NCI-H526 treated with DMSO at 0.1 percent for 48 hours (cell line): ENCODE measurements at places on chromosomes 7 and 10.

DNA sequence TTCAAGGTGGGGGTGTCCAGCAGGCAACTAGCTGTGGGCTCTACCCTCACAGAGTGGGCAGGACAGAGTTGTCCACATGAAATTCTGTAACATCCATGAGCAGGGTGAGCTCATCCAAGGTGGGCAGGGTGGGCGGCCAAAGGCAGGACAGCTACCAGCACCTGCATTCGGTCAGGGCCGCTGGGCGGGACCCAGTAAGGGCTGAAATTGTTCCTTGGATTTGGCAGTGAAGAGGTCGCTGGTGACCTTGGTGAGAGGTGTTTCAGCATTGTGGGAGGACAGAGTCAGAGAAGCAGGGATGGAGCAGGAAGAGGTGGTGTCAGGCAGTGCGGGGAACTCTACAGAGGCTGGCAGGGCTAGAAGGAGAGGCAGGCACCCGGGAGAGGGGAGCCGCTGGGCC, 23.9 kb downstream of the ADCYAP1R1 start:
- no peak for DNase-seq

DNA sequence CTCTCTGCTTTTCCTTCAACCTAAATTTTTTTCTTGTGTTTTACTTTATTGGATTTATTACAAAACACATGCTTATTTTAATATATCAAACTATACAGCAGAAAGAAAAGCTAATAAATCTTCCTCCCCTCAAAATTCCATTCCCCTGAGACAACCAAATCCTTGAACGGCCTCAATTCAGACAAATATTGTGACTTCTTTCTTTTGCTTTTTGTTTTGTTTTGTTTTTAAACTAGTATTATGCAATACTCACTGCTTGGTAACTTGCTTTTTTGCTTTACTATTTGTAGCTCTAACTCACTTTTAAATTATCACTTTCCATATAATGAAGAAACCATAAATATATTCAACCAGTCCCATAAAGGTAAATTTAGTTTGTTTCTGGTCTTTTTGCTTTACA, 59.4 kb upstream of the CDK1 start:
- no peak for DNase-seq

GRCh38 chr7:105011831-105012502, 2.0 kb upstream of the KMT2E start:
- no peak for DNase-seq

GRCh38 chr10:86775056-86775869, 18.8 kb downstream of the BMPR1A start:
- no peak for DNase-seq

DNA sequence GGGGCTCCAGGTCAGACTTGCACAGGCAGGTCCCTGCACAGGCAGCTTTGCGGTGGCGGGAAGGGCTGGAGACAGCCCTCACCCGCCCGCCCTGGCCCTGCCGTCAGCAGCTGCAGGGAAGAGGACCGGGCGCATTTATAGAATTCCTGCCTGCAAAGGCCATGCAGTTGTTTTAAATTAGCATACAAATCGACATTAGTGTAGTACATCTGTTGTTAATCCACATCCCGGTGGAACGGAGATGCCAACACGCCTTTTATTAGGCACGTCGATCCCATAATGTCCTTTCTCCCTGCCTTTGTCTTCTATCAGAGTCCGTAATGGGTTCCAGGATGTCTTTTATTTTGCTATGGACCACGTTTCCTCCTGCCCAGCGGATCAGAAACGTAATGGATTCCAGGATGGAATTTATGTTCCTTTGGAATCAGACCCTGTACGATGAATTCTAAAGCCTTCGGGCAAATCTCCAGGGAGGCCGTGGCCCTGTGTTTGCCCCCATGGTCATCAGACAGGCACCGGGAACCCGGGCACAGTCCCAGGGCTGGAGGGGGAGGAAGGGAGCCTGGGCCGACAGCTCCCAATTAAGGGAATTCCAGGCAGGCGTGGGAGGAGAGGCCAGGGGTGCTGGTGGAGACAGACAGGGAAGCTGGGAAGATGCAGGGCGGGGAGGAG, 123.9 kb downstream of the COL26A1 start:
- no peak for DNase-seq

GRCh38 chr7:36363515-36363914, 26.1 kb upstream of the ANLN start:
- no peak for DNase-seq

- DNase-seq, result no peak
These were observed 82.7 kb upstream of the KMT2E start for GRCh38 chr7:104931181-104931781.

GRCh38 chr10:114767986-114768821, 53.4 kb upstream of the FHIP2A start:
- DNase-seq, result no peak

DNA sequence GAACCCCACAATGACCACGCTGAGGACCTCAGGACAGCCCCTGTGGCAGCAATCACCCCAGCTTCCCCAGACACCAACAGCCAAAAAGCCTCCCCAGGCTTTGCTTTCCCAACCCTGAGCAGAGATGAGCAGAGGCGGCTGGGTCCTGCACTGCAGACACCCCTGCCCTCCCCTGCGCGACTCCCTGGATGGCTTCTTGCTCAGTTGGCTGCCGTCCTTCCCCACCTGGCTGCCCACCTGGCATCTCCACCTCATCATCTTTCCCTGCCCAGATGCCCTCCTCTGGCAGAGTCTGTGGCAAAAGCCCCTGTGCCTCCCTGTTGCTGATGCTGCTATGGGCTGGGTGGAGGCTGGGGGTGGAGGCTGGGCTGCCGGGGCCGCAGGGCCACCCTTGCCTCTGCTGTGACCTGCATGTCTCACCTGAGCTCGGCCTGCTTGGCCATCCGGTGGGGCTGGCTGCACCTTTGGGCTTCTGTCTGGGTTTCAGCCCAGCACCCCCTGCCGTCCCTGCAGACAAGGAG, 567.7 kb downstream of the TCERG1L start:
- no peak for DNase-seq

DNA sequence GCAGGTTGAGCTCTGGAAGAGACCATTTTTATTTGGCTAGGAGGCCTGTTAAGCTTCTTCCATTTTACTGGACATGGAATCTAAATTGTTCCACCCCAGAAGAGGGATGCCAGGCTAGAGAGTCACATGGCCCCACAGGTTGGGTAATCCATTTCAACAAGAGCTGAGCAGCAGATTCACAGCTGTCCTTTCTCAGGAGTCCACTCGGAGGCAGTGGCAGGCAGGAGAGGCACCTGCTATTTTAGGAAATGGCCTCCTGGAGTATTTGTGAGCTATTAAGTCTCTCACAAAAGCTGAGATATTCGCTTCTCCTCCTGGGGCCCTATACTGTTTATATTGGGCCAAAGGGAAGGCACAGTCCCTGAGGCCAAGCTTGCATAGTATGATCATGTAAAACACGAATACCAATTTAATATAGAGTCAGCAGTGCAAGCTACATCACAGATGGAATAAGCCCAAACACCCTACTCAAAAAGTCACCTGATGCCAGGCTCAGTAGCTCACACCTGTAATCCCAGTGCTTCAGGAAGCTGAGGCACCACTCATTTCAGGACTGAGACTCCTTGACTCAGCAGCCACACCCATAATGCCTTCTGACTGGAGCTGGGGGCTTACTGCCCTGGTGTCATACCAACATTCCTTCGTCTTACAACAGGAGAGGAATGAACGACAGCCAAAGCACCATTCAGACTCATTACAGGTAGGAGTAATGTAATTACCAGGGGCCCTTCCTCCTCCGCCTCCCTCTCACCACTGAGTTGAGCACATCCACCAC, 124.1 kb downstream of the LMBR1 start:
- DNase-seq, result no peak

DNA sequence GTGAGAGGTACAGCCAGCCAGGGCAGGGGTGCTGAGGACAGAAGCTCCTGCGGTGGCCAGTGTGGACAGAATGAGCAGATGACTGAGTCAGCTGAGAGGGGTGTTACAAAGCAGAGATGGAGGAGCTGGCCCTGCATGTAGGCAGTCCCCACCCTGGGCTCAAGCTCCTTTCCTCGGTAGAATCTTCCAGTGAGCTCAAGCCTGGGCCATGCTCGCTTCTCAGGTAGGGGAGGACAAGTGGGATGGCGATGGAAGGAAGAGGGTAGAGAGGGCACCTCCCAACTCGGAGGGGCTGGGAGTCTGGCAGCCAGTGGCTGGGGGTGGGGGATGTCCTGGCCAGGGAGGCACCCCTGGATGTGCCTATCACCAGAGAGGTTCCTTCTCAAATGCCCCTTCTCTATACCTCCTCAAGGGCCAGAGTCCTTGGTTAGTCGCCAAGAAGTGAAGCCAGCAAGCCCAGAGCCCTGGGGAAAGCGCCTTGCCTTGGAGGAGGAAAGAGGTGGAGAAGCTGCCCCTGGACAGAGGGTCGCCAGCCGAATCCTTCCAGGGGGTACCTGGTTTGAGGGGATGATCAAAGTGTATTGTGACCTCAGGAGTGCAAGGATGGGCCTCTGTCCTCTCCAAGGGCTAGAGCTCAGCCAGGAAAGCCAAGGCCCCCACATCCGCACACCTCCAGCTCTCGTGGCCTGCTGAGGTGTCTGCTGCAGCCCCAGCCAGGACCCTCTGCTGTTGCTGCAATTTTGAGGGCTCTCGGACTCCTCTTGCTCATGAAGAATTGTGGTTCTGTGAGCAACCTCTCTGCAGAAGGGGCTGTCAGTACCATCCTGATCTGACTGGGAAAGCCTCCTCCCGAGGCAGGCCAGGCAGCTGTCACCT, 88.6 kb upstream of the MACROH2A2 start:
- DNase-seq, result no peak

DNA sequence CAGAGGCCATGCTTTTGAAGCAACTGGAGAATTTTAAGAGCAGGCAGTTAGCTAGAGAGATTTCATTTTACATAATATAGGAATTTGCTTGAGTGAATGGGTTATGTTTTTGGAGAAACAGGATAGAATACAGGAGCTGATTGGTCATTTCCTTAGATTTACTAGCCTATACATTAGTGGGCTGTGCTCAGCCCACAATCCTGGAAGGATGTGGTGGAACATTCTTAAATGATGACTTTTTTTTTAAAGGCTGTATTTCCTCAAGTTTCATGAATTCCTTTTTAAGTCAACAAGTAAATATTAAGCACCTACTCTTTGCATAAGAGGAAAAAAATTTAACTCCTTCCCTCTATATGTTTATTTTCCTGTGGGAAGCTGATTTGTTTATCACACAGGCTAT, 314.4 kb upstream of the BMPER start:
- DNase-seq, result no peak

- no peak for DNase-seq
These were observed 18.8 kb downstream of the KLF6 start for GRCh38 chr10:3766046-3766756.

DNA sequence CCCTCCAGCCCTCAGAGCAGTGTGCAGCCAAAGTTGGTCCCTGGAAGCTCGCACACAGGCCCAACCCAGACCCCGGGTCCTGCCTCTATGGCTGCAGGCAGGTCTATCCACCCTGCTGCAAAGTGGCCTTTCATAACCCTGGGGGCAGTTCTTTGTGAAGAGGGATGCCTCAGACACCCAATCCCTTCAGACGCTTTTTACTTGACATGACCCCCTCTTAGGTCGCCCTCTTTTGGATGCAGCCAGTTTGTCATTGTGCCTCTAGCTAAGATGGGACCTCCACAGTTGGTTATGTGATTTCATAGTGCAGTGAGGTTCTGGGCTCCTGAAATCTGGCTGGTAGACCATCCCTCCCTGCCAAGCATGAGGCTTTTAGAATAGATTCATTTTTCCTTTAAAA, 27.3 kb downstream of the SMKR1 start:
- DNase-seq, result no peak

DNA sequence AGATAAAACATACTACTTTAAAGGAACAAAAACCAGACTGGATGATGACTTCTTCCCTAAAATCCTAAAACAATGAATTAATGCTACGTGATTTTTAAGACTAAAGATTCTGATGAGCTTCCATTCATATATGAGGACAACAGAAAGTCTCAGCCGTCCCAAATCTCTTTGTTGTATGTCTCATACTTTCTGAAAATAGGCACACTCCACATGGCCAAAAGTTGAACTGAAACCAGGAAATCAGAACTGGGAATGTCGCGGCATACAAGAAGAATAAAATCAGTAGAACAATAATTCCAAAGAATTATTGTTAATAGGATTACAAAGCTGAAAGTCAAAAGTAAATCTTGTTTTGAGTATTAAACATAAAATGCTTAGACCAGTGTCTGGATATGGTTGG, 195.4 kb upstream of the GHITM start:
- DNase-seq, result no peak

GRCh38 chr7:128842674-128843641, 12.8 kb downstream of the FLNC start:
- peak; percentile 35 for DNase-seq

DNA sequence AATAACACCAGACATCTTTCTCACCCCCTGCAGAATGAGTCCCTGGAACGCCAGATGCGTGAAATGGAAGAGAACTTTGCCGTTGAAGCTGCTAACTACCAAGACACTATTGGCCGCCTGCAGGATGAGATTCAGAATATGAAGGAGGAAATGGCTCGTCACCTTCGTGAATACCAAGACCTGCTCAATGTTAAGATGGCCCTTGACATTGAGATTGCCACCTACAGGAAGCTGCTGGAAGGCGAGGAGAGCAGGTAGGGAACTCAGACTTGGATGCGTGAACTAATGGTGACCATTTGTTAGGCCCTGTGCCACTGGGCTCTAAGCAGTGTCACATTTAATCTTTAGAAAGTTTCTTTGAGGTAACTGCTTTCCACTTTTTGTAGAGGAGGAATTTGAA, 7.1 kb downstream of the VIM start:
- DNase-seq, result no peak

DNA sequence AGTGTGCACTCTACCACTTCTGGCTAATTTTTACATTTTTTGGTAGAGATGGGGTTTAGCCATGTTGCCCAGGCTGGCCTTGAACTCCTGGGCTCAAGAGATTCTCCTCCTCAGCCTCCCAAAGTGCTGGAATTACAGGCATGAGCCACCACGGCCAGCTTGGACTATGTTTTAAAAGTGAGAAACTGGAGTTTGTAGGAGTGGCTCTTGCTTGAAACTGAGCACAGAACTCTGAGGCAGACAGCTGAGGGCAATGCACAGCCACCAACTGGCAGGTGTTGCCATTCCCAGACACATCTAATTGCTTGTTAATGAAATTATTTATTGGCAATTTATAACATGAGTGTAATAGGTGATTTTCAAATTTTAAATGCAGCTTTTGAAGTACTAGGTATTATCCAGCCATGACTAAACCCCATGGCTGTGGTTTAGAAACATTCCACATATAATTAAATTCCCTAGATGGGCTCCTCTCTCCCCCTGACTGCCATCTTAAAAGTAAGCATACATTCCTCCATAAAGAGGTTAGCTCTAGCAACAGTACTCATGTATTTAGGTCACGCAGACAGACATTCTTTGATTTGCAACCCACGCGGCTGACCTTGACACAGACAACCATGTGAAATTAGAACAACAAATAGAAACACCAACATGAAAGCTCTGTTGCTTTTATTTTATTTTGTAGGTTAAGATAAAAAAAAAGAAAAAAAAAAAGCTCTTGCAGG, 19.8 kb downstream of the PANK1 start:
- no peak for DNase-seq

DNA sequence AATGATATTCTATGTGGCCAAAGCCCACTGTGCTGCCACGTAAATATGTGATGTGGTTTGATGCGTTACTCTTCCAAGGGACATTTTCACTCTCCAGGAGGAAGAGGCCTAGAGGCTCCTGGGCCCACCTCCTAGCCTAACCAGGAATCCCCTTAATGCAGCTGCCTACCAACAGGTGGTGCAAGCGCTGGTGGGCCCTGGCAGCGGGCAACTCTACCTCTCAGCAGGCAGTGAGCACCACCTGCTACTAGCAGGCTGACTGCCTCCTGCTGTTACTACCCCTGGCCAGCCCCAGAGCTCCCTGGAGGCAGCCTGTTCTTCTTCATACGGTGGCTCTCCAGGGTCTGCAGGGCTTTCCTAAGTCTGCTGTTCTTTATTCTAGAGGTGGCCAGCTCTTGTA, 62.8 kb downstream of the CDH23 start:
- no peak for DNase-seq

- no peak for DNase-seq
These were observed 520.8 kb downstream of the DNAJB6 start for GRCh38 chr7:157857578-157858075.
